Renal pelvis (tissue), 12 donors: ENCODE measurements at places on chromosomes 6 and 20.

DNA sequence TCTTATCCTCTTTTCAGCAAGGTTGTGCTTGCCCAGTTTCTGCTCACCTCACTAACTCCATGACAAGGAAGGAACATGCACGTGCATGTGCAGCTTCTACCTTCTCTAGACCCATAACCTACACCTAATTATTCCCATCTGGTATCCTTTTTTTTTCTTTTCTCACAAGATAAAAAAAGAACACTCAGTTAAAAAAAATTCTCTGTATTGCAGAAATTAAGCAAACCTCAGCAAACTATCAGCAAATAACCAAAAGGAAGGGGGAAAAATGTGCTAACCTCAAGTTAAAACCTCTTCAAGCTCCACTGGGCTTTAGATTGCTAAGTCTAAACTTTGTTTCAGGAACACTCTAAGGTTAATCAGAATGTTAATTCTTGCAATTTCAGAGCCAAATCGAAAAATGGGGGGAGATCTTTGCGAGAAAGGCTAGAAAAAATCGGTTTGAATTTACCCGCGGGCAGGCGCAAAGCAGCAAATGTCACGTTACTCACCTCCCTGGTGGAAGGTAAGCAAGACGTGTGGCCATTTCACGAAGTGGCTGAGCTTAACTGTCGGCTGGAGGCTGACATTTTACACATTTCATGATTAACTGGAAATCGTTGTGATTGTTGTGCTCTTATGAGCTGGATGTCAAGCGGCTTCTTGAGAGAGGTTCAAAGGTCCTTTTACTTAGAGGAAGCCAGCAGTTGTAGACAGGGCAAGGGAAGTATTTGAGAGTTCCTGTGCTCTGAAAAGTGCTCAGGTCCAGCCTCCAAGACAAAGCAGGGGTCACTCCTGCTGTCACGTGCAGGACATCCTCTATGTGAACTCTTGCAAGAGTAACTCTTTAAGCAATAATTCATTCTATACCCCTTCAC, 19.1 kb downstream of the TFAP2B start:
- DNase-seq = no peak

- DNase-seq = no peak
Observed at GRCh38 chr6:158654498-158654897, 4.6 kb downstream of the SYTL3 start.

- DNase-seq = no peak
Observed at GRCh38 chr6:44222486-44223318, 693 bp upstream of the SLC29A1 start.

DNA sequence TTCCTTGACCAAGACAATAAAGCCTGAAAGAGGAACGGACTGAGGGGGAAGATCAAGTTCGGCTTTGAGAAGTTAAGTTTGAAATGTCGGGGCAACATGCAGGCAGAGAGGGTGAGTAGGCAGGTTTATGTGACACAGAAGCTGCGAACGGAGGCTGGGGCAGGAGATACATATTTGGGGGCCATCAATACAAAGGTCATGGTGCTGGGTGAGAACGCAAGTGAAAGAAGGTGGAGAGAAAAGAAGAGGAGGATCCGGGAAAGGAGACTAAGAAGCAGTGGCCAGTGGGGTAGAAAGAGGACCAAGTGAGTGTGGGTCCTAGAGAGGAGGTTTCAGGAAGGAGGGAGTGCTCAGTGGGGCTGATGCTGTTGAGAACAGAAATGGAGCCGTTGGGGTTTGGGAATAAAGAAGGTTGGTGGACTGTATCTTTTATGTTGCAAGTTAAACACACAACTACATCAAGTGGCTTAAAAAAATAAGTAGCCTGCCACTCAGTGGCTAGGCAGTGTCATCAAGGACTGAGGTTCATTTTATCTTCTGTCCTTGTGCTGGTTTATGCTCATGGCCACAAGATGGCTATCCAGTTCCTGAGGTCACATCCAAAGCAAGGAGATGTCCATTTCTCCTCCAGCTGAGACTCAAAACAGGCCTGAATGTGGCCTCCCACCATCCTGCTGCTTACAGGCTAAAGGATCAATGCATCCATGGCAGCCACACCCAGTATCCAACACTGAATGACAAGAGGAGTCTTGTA, 1.7 kb upstream of the BLCAP start:
- no peak for DNase-seq

GRCh38 chr20:5448449-5449118, 131.8 kb upstream of the PROKR2 start:
- peak; percentile 39 for DNase-seq

GRCh38 chr20:21269772-21270171, 33.4 kb upstream of the XRN2 start:
- DNase-seq = no peak

DNA sequence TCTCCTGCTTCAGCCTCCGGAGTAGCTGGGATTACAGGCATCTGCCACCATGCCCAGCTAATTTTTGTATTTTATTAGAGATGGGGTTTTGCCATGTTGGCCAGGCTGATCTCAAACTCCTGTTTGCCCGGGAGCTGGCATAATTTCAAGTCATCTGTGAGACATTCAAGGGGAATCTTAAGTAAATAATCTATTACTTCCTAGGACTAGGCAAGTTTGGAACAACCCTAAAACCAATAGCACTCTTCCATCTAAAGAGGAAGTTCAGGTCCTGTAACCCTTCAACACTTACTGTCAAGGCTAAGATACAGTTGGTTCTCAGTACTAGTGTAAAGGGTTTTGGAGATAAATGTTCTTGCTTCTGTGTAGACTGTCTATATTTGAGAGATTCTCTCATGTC, 267.8 kb upstream of the IRAK1BP1 start:
- no peak for DNase-seq

- DNase-seq = no peak
Observed at GRCh38 chr6:157457787-157458186, 76.8 kb downstream of the ZDHHC14 start.

- no peak for DNase-seq
Observed at GRCh38 chr20:24895431-24895830, 53.6 kb upstream of the CST7 start.

DNA sequence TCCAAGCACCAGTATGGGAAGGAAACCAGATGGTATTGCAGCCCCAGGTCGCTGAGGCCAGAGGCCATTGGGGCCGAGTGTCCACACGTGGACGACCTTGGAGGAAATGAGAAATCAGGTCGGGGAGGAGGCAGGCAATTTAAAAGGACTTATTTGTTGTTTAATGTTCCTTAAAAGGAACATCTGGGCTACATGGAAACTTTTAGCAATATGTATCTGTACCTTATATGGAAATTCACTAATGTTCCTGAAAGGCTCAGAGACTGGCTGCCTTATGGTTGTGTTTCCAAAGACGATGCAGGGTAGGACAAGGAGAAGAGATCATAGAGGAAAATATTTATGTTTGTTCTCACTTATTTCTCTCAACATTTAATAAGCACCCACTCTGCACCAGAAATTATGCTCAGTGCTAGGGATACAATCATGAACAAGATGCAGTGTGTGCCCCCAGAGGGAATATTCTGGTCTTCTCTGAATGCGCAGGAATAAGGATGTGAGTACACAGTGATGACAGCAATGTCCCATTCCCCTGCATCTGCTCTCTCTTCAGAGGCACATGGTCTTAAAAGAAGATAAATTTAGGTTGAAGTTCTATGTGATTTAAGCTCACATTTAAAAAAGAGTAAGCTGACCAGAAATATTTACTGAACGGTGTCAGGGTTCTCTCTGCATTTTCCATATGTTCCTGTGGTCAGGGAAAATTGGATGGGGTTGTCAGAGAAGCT, 3.4 kb downstream of the BNIP5 start:
- DNase-seq = no peak

GRCh38 chr6:157088841-157089240, 234.5 kb downstream of the TMEM242 start:
- DNase-seq = no peak

- DNase-seq = no peak
Observed at GRCh38 chr20:50213531-50214106, 23.0 kb downstream of the CEBPB start.

DNA sequence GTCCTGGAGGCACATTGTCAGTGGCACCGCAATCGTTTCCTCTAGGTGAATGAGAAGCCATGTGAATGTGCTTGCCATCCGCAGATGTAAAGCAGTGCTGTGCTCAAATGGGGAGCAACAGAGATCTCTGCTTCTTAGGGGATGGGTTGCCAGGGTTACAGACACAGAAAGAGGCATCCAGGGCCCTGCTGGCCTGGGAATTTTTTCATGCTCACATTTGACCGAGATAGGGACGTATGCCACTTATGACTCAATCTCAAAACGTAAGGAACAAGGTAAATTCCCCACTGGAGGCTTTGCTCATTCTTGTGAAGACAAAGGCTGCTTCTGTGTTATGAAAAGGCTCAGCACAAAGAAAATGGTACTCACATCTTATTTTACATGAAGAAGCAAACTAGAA, 11.0 kb downstream of the C6orf118 start:
- DNase-seq = no peak

DNA sequence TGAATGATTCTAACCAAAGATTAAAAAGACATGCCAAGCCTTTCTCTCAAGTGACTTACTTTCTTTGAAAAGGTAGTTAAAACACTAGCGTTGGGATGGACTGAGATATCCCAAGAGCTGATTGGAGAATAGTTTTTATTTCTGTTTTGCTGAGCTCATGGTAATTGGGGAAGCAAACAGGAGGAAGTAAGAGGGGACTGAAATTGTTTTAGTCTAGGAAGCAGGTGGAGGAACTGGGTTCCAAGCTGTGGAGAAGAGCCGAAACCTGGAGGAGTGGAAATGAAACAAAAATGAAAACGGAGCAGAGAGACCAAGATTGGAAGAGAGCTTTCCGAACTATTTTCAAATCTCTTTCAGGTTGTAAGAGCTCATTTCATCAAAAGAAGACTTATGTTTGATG, 59.9 kb upstream of the TENT5A start:
- DNase-seq = no peak

DNA sequence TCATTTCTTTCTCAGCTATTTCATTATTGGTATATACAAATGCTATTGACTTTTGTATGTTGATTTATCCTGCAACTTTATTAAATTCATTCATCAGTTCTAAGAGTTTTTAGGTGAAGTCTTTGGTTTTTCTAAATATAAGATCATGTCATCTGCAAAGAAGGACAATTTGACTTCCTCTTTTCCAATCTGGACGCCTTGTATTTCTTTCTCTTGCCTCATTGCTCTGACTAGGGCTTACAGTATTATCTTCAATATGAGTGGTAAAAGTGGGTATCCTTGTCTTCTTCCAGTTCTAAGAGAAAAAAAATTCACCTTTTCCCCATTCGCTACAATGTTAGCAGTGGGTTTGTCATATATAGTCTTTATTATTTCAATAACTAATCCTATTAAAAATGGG, 38.0 kb downstream of the KIF16B start:
- no peak for DNase-seq

- DNase-seq = peak; percentile 27
Observed at GRCh38 chr6:90285042-90285481, 11.6 kb downstream of the BACH2 start.

DNA sequence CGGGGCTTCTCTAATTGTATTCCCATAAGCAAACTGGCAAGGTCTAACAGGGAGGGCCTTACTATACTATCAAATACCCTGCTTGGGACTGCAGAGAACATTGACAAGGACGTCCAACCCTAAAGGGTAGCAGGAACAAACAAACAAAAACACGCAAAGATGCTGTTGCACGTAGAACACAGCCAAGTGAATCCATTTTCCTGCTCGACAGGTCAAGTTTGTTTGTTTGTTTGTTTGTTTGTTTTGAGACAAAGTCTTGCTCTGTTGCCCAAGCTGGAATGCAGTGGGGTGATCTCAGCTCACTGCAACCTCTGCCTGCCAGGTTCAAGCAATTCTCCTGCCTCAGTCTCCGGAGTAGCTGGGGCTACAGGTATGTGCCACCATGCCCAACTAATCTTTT, 91.3 kb downstream of the ZMYND8 start:
- no peak for DNase-seq

DNA sequence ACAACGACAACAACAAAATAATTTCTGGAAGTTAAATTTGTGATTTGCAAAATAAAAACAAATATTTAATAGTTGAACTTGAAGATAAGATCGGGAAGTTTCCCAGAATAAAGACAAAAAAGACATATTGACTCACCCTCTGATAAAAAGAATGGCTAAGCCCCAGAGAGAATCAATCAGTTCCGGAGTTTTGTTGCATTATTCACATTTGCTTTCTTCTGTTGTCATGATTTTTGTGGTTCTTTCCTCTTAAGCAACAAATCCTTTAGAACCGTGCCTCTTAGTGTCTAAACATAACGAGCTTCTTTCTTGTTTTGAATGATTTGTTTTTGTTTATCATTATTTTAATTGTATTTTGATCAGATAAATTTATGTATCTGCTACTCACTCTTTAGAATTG, 337.7 kb upstream of the PRND start:
- DNase-seq = no peak

GRCh38 chr20:13494019-13494418, 144.7 kb downstream of the TASP1 start:
- no peak for DNase-seq

DNA sequence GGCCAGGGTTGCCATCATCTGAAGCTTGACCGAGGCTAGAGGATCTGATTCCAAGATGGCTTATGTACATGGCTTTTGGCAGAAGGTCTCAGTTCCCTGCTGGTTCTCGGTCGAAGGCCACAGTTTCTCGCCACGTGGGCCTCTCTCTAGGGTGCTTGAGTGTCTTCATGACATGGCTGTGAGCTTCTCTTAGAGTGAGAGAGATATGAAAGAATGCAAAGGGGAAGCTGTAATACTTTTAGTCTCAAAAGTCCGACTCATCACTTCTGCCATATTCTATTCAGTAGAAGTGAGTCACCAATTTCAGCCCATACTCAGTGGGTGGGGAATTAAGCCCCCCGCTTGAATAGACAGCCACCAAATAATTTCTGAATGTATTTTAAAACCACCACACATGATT, 94.2 kb downstream of the UTRN start:
- DNase-seq = no peak

DNA sequence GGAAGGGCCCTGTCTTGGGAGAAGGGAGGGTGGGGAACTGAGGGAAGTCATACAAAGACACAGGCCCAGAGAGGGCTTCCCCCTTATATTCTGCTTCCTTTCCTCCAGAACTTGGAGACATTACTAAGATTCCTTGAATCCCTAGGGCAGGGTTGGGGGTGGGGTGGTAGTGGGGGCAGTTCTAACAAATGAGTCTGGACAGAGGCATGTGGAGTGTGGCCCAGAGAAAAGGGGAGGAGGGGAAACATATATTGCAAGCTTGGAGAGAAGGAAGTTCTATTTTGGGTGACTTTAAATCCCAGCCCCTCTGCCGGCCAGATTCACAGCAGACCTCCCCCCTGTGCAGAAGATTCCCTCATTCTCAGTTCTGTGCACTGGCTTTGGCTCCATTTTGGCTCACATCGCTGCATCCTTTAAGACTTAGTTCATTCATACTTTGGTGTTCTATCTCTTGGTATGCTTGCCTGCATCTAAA, 43.7 kb downstream of the DAAM2 start:
- peak; percentile 46 for DNase-seq

DNA sequence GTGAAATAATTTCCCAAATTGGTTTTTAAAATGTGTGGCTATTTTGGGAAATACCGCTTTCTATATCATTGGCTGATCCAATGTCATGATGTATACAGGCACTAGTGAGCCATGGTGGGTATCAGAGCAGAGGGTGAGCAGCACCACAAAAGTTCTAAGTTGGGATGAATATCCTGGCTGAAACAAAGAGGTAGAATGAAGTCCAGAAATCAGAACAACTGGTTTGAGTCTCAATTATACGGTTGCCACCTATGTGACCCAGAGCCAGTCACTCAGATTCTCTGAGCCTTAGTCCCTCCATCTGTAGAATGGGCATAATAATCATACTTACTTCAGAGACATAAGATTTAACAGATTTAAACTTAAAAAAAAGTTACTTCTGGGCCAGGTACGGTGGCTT, 172.3 kb downstream of the ZFP64 start:
- DNase-seq = no peak

GRCh38 chr6:27065183-27065582, 182.3 kb upstream of the PRSS16 start:
- DNase-seq = no peak

GRCh38 chr20:48652961-48653705, 174.7 kb downstream of the PREX1 start:
- no peak for DNase-seq
